ENCODE measurements at places on chromosomes 4 and X. TPM values are rescaled to one million over a fixed set of nuclear protein-coding genes. Genes with fewer than 3 reads are reported as not detected.

DNA sequence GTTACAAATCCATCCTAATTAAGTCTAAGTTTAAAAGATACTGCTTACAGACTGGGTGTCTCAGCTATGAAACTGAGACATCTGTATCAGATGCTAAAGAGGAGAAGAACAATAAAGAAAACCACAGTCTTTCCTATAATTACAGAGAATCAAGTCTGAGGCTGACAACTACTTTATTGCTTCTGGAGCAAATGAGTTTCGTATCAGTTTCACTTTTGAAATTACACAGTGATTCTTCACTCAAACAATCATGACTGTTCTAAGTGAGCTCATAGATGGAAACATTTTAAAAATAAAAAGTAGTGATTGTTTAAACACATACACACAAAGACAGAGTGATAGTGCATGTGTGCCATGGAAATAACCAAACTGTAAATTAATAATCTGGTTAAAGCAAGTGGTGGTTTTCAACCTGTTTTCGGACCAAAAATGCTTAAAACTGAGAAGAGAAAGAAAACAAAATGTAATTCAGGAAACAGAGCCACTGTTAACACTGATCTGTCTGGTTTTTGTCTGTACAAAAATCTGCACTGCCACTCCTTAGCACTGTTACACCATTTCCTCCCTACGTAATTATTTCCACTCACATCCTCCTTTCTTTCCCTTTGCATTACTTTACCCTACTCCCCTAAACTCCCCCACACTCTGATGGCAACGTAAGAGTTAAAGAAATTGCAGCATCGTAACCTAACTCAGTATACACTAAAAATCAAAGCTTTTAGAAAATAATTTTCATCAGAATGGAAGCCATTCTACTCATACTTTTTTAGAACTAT lies 12.5 kb downstream of the RFC1 start:
- DNase-seq: peak; percentile 79

- DNase-seq: no peak
These were observed 43.5 kb upstream of the CITED1 start for GRCh38 chrX:72349190-72349589.

- DNase-seq: peak; percentile 78
These were observed 25.9 kb upstream of the FGFR3 start for GRCh38 chr4:1767061-1767769.

DNA sequence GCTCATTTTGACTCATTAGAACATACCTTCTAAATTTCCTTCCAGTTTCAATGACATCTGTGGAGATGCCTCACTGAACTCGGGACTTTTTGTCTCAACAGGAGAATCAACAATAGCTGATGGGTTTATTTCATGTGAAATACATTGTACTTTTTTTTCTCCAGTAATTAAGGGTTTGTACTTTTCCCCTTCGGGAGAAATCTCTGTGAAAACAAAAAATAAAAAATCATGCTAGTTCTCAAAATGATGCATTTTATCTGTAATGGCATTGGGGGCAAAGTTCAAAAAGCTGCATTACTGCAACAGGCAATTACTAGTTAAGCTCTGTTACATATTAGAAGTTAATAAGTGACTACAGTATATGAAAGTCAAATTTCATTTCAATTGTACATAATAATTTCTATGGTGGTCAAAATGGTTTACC lies 167.3 kb upstream of the SH3RF1 start:
- DNase-seq: no peak

The TSPAN6 gene
- polyA plus RNA-seq: 60.1 TPM

DNA sequence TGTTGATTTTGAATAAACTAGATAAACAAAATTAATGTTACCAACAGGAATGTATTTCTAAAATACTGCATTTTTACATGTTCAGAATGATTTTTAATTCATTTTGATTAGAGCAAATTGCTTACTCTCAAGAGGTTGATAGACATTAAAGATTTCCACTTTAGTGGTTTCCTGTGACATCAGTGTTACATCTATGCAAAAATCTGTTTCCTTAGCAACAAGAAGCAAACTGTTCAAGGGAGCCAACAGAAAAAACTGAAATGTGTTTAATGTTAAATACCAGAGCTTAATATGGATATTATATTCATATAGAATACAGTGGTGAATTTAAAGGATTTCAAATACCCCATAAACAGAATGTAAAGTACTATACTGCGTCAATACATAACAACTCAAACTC lies 277.8 kb downstream of the GABRG1 start:
- no peak for DNase-seq

- no peak for DNase-seq
These were observed 8.6 kb upstream of the FGF5 start for GRCh38 chr4:80257851-80258250.

The MAGEA4 gene
- not detected for polyA plus RNA-seq

The TSPAN5 gene
- polyA plus RNA-seq: 13.8 TPM

The GIMD1 gene
- polyA plus RNA-seq: not detected

DNA sequence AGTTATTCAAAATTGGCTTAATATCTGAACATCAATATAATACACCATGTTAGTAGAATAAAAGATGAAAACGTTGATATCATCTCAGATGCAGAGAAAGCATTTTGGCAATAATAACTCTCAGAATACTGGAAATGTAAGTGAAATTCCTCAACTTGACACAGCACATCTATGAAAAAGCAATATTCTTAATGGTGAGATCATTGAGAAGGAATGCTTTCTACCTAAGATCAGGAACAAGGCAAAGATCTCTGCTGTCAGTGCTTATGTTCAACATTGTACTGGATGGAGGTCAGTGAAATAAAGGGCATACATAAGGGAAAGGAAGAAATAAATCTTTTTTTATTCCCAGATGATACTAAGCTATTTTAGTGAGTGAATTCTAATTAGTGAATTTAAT lies 40.6 kb downstream of the MRPL1 start:
- no peak for DNase-seq

The CTAG2 gene
- polyA plus RNA-seq: not detected

DNA sequence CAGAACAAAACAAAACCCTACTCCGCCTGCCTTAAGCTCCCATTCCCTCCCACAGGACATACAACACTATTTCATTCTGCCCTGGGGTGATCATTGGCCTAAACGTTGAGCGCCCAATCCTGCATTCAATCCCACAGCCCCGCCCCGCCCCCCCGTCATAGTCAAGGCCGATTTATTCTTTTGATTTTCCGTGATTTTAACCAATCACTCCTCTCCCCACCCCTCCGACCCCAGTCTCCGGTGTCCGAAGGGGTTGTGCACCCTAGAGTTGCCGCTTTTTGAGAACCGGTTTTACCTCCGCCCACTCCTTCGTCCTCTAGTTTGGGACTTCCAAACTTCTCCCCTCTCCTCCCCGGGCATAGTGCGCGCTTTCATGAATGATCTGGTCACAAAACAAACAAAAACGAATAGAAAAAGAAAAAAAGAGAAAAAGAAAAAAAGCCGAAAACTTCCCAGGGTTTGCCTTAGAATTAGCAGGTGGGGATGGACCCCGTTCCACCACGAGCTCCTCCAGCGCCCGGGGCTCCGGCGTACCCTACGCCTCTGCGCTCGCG lies 446 bp upstream of the UBE2A start:
- DNase-seq: peak; percentile 52

DNA sequence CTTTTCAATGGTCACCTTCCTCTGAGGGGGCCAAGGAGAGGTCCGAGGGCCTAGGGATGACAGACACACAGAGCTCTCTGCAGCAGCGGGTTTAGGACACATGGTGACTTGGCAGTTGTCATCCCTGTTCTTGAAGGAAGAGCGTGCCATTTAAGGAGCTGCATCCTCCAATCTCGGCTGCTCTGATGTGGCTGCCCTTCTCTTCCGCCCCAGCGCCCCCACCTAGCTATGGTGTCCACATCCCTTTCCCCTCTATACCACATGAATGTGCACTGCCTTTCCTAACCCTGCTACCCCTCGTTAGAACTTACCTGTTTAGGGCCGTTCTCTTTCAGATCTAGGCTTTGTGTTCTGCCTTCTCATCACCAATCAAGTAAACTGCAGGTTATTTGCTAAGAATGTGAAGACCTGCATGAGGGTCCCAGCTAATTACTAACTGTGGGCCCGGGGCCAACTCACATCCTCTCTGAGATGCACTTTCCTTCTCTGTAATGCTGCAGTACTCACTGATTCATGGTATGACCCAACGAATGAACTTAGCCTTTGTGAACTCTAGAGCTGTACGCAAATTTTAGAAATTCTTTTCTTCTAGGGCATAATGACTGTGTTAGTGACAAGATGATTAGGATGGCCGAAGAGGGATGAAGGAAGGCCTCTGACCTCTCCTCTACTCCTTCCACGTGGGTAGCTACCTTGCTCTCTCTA lies 38.2 kb downstream of the CHST7 start:
- no peak for DNase-seq

DNA sequence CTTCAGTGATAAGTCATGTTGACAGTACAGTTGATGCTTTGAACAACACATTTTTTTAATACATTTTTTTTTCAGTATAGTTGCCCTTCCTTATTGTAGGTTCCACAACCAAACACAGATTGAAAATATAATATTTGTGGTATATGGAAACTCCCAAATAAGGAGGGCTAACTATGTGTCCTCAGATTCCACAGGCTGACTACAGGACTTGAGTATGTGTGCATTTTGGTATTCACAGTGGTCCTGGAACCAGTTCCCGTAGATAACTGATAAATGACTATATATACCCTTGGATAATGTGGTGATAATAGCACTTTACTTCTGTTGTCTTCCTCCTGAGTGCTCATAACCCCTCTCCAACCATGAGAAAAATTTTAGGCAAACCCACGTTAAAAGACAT lies 111.6 kb upstream of the NUDT6 start:
- no peak for DNase-seq

GRCh38 chrX:136021903-136022302 lies 36.7 kb downstream of the SLC9A6 start:
- DNase-seq: no peak

DNA sequence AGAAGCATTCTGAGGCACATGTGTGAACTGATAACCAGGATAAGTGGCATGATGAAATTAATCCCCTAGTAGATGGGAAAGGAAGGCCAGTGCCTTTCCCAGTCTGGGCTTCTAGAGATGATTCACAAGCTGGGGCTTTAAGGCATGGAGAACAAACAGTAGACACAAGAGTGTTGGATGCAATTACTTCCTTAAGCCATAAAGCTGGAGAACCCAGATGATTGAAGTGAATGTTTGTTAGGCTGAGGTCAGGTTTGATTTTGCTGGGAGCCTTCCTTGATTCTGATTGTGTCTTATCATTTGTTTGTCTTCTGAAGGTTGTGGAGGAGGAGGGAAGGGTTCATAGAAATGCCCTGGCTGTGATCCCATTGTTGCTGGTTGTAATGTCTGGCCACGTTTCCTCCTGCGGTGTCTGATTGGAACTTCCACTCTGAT lies 125.2 kb downstream of the NHS start:
- no peak for DNase-seq

DNA sequence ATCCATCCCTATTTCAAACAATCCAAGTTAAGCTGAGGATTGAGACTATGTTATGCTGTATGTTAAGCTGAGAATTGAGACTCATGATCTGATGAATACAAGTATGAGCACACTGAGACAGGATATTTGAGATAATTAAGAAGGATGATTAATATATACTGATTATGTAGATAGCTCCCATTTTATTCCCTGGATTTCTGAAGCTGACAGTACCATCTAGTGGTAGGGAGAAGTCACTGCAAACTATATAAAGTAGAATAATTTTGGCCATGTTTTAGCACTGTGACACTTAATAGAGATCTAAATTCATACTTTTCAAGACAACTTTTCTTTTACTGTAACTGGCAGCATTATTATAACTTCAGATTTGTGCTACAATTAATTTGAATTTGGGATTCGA lies 63.8 kb upstream of the HPRT1 start:
- no peak for DNase-seq

DNA sequence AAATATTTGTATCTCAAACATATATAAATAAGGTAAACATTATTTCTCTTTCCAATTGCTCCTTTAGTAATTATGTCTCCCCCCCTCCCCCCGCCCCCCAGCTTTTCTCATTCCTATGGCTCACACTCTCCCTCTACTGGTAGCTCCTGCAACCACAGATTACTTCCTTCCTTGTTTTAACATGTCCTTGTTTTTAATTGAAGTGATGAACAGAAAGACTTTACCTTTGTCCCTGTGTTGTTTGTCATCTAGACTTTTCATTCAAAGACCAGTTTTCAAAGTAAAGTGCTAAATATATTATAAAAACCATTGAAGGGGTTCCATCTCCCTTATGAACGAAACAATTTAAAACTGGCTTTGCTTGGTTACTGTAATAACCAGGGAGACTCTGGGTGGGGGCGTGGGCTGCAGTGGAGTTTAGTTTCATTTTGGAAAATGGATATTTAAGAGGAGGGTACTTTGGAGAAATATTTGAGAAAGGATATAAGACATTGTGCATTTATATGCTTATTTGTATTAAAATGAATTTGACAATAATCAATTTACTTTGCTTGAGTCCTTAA lies 352.9 kb downstream of the RAPGEF2 start:
- no peak for DNase-seq

GRCh38 chr4:1208266-1208961 lies 36.0 kb upstream of the SPON2 start:
- DNase-seq: peak; percentile 47

The REPS2 gene
- 19.6 TPM for polyA plus RNA-seq

The SLITRK4 gene
- polyA plus RNA-seq: 2.8 TPM

DNA sequence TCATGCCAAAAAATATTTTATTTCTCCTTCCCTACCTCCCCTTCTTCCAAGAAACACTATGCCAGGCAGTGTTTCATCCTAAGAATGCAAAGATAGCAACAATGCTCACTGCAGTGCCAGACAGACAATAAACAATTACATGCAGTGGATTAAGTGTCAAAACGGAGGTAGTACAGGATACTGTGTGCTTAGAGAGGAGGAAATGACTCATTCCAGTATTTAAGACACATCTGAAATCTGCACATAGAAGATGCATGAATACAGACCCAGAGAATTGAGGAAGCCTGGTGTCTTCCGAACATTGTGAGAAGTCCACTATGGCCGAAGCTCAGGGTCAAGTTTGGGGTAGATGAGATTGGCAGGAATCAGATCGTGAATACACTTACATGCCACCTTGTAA lies 326.4 kb downstream of the PPP3CA start:
- peak; percentile 17 for DNase-seq

DNA sequence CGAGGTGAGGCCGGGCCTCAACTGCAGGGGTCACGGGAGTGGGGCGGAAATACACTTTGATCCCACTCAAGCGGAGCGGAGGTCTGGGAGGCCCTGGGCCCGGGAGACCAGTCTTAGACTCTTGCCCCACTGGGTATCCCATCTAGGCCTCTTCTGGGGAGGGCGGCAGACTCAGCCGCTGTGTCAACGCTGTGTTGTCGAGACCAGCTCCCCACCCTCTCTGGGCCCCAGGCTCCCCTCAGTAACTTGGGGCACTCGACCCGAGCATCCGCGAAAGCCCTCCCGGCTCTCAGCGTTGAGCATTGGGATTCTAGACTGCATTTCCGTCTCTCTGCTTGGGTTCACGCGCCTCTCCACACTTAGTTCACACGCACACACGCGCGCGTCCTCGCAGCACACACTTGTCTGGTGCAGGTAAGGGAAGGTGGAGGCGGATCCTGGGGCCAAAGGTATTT lies 1.7 kb downstream of the NKX3-2 start:
- peak; percentile 16 for DNase-seq

The TBX22 gene
- polyA plus RNA-seq: not detected

DNA sequence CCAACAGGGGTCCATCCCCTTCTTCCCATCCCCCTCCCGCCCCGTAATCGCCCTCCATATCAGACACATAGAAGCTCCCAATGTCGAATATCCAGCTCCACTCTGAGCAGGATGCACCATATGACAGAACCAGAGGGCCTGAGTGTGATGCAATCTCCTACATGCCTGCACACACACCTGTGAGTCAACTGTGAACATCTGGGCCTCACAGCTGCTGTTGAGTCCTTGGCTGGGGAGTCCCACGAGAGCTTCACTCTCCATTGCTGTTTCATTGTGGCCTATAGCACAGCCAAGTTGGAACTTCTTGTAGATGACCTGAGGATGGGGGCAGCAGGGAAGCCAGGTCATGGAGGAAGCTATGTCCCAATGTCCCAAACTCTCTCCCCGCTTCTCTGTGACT lies 8.2 kb downstream of the SLC38A5 start:
- DNase-seq: no peak

All from kidney (tissue), 22 donors.